SK-MEL-5 (cell line): ENCODE measurements at places on chromosomes 12 and 14.
A peak's percentile ranks its signal among the peaks of the same experiment; 100 is the strongest.

- no peak for DNase-seq
Observed at GRCh38 chr12:14387219-14387871, 21.9 kb downstream of the ATF7IP start.

DNA sequence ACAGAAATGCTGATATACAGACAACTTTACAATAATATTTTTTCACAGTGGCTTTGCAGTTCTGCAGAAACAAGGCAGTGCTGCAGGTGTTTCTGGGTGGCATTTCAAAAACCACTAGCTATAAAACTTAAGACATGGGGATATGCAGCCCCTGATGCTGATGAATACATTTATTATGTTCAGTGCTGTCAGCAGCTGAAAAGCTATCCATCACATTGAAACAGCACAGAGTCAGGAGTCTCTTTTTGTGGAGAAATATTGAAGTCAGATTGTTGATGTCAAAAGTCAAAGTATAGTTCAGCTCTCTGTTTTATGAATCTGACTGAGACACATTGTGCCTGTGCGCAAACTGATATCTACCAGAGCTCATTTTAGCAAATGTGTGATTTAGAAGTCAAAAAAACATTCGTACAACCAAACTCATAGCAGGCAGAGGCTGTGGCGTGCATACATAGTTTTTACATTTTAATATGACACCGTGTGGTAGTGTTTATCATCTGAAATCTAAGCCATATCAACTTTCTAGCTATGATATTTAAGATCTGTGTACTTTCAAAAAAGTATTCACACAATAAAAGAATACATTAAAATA is 467.6 kb downstream of the PRKD1 start:
- DNase-seq = peak; percentile 32

DNA sequence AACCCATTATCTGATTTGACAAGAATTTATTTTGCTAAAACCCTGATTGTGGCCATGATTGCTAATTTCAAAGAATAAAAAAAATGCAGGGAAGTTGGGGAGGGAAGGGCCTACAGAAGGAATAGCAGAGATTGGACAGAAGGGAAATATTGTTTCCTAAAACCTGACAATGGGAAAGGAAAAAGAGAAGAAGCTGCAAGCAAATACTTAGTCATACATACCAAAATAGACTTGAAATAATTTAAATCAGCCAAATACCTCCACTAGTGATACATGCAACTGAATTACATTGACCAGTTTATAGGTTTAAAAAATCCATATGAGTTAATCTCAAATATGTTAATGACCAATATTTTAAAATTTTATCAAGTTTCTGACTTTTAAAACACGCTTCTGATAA is 75.1 kb downstream of the PELI2 start:
- no peak for DNase-seq

DNA sequence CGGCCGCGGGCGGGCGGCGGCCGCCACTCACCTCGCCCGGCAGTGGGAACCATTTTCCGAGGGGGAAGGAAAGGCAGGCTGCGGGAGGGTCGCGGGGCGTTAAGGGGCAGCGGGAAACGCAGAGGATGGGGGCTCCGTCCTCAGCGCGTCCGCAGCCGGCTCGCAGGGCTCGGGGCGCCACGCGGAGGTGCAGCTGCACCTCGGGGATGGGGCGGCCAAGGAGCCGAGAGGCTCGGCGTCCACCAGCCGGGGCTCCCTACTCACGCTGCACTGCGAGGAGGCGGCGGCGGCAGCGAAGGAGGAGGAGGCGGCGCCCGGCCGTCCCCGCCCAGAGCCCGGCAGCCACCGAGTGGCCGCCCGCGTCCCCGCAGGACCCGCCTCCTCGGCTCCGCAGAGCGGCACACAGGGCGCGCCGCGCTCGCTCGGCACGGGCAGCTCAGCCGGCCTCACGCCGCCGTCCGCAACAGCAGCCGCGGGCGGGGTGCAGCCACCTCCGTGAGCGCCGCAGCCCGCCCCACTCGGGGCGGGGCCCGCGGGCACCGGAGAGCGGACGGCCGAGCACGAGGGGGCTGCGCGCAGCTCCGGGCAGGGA is at the start of gene ATP2B1:
ATP2B1 (minus strand) TSS at position 274 of the 592 bp plus-strand sequence. CDS start 52,952 bp downstream, outside the sequence.
- DNase-seq = peak; percentile 83

DNA sequence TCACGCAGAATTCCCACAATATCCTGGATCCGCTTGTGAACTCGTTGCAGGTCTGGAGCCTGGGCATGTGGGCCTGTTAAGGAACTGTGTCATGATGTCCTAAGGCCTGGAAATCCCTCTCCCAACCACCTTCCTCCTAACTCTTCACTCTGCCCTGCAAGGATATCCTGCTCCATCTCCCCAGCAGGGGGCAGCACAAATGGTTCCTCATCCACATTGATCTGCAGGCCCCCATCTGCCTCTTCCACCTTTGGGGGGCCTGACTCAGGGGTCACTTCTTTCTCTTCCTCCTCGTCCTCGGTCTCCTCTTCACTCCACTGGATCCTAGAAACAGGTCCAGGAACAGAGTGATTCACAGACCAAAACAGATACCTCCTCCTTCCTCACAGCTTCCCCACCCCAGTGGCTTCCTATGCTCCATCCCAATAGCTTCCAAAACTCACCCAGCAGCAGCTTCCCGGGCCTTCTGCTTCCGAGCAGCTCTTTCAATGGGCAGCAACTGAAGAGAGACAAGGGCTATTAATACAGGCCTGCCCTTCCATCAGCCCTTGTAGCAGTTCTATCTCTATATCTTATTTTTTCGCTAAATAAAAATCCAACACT is 4.5 kb downstream of the NOP2 start:
- peak; percentile 74 for DNase-seq
